CD4-positive, alpha-beta T cell treated with Interleukin-17A for 1 hour (primary cell): ENCODE measurements at places on chromosomes 4 and X.
A peak's percentile ranks its signal among the peaks of the same experiment; 100 is the strongest.

DNA sequence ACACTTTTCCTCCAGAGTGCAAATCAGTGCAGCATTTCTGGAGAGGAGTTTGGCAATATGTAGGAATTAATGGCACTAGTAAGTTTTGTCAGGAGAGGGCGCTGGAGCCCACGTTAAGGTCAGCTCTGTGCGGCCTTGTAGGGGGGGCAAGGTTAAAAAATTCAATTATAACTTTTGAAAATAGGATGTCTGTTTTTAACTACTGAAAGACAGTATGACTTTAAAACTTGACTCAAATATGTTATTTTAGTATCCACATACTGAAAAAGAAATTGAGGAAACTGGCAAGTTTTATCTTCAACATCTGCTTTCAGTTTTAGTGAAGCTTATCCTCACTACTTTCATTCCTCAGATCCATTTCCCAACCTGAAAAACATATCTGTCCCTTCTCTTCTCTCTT is 30.9 kb upstream of the HSD17B13 start:
- DNase-seq: peak; percentile 23

- DNase-seq: no peak
Measured at GRCh38 chr4:144353292-144353691, 212.8 kb upstream of the GYPA start.

GRCh38 chr4:14386196-14386595 is 616.1 kb upstream of the CPEB2 start:
- DNase-seq: no peak

DNA sequence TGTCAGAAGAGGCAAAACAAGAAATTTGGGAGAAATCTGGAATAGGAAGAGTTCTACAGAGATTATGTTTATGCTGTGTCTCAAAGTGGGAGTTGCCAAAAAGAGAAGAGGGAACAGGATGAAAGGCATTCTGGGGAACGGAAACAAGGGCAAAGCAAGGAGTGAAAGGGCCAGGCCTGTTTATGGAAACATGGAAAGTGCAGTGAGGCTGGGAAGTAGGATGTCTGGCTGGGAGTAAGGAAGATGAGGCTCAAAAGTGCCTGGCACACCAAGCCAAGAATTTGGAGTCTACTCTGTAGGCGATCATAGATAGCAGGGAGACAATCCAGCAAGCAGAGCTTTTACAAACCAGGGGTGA is 1.8 kb upstream of the CUL4B start:
- DNase-seq: no peak

DNA sequence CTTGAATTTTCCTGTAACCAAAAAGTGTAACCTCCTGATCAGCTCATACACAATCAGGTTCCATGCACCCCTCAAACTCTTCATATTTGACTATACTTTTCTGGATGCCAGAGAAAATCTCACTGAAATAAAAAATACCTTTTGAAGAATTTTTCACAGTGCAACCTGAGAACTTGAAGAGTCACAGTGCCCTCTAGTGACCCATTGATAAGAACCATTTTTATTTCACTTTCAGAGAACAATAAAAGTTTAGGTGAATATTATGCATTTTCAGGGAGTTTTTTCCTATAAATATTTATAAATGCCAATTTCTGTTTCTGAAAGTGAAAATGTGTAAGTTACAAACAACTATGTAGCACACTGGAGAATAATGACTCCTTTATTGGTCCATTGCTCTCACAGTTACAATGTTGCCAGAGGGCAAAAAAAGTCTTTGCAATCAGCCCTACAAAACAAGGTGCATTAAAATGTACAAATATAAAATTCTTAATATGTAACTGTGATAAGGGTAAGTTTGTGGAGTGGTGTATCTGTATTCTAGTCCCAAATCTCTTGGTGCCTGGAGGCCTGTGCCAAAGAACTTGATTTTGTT is 153.6 kb upstream of the INTU start:
- DNase-seq: no peak

DNA sequence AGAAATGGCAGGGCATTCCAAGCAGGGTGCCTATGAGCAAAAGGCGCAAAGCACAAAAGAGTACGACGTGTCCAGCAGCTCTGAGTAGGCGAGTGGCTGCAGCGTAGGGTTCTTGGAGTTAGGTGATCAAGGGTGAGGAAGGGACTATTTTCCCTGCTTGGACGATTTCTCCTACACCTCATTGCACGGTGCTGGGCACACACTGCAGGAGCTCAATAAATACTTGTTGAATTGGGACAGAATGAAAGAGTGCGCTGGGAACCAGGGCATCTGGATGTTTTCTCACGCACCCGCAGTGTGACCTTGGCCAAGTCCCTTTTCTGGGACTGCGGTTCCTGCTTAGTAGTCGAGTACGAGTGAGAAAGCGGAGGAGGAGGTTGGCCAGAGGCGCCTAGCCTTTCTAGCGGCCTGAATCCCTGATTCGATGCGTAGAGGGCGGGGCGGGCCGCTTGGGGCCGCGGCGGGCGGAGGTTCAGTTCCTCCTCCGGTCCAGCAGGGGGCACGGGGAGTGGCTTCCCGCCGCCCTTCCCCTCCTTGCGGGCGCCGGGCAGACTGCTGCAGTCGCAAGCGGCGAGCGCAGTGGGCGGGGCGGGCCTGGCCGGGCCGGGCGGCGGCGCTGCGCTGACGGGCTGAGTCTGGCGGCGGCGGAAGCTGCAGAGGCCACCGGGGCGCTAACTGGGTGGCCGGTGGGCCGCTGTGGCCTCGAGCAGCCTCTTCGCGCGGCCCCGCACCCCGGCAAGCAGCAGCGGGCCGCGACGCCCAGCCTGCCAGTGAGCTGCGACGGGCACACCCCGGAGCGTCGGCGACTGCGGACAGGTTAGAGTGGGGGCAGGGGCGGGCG is at the start of gene FAM199X:
Gene FAM199X (plus strand): TSS at position 560 of the 841 bp plus-strand sequence. CDS start 333 bp downstream, outside the sequence.
- peak; percentile 87 for DNase-seq

GRCh38 chr4:177699365-177700213 is 257.4 kb upstream of the AGA start:
- no peak for DNase-seq

DNA sequence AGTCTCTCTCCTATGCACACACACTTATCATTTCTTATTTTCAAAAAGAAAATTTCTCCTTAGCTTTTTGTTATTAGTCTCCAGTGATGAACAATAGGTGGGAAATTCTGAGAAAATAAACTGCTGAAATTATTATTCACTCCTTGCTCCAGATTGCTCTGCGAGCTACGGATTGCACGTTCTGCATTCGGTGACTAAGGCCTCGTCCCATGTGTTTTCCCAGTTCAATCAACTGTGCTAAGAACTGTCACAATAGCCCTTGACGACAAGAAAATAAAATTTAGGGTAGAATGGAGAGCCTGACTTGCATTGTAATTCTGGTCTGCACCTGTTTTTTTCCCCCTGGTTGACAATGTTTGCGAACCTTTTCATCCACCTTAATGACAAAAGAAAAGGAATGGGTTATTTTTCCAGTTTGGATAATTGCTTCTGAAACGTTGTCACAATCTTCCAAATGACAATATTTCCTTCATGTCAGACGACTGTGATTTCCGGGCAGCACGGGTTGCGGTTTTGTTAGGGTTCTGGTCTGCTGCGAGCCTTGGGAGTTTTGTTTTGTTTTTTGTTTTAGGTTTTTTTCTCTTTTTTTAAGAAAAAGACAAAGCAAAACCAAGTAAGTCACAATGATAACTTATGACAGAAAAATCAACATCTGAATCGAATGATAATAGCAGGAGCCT is 124.5 kb upstream of the NOCT start:
- DNase-seq: no peak
